Epithelial cell of proximal tubule (primary cell): ENCODE measurements at places on chromosomes 5 and 9.

- no peak for DNase-seq
Measured at GRCh38 chr9:100759215-100759614, 181.3 kb downstream of the CAVIN4 start.

DNA sequence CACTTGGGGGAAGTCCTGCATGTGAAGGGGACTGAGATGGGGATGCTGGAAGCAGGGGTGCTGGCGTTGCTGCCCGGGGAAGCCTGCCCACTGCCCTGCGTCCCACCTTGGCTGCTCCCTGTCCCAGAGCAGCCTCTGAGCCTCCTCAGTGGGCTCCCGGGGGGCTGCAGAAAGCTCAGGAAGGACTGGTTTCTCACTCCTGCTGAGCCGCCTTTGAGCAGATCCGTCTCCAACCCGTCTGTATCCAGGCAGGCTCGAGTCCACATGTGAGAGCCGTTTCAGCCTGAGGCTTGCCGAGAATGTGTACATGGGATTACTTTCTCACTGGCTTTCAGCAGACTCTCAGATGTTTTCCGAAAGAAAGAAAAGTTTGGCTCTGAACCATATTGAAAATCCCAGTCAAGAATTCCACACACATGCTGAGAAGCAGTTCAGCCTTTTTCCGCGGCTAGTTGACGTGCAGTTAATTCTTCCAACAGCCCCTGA, 95.3 kb upstream of the COL5A1 start:
- no peak for DNase-seq

- DNase-seq, result no peak
Measured at GRCh38 chr9:76637416-76637815, 126.8 kb upstream of the PCA3 start.

DNA sequence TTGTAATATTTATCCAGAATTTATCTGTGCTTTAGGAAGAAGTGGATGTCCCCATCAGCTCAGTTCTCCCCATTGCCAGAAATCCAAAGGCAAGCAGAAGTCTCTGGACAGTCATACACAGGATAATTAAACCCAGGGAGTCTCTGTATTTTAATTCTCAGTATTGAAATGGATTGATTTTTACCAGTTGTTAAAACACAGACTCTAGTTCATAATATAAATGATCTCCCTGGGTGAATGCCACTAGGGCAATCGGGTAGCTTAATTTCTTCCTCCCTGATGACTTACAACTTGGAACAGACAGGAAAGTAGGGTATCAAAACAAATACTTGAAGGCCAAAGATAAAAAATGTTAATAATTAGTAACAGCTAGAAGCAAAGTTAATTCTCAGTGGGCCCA, 66.5 kb upstream of the DAP start:
- DNase-seq, result no peak

- no peak for DNase-seq
Measured at GRCh38 chr5:65094279-65094678, 325.5 kb downstream of the CWC27 start.

GRCh38 chr5:89243611-89244010, 360.6 kb upstream of the MEF2C start:
- no peak for DNase-seq

- no peak for DNase-seq
Measured at GRCh38 chr9:82369251-82369945, 380.8 kb downstream of the SPATA31D1 start.

GRCh38 chr9:28158451-28158850, 585.2 kb upstream of the C9orf72 start:
- DNase-seq, result no peak
